Heart right ventricle (tissue), 16 donors: ENCODE measurements at places on chromosomes 2 and 18. TPM values are rescaled to one million over a fixed set of nuclear protein-coding genes. Genes with fewer than 3 reads are reported as not detected.

GRCh38 chr2:141062031-141062430 is 1068.8 kb downstream of the LRP1B start:
- H3K36me3 ChIP-seq: no peaks in the 10 kb centered on the region
- no peak overlapping the region for H3K27ac ChIP-seq
- H3K27me3 ChIP-seq: no peaks in the 10 kb centered on the region
- DNase-seq: no peak
- H3K4me3 ChIP-seq: no peak overlapping the region
- peaks cover 5% of the 10 kb centered on the region for H3K4me1 ChIP-seq

Gene HOXD1
- 0.23 TPM for total RNA-seq

DNA sequence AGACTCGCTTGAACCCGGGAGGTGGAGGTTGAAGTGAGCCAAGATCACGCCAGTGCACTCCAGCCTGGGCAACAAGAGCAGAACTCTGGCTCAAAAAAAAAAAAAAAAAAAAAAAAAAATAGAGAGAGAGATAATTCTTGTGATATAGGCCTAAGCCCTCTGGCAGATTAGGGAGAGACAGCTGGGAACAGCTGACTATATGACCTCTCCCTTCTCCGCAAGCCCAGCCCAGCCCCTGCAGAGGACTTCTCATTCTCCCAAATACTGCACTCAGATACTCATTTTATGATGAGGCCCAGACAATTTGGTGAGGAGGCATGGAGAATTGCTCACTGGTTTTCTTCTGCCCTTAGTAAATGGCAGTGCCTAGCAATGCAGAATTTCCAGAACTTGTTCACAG is 262.0 kb downstream of the HAUS1 start:
- no peak overlapping the region for H3K27ac ChIP-seq
- H3K27me3 ChIP-seq: no peaks in the 10 kb centered on the region
- no peak for DNase-seq
- H3K4me3 ChIP-seq: no peak overlapping the region

- H3K4me1 ChIP-seq: no peaks in the 10 kb centered on the region
- H3K36me3 ChIP-seq: no peaks in the 10 kb centered on the region
- H3K27ac ChIP-seq: no peak overlapping the region
- no peak for DNase-seq
- no peak overlapping the region for H3K4me3 ChIP-seq
- H3K27me3 ChIP-seq: no peaks in the 10 kb centered on the region
Measured at GRCh38 chr2:184155791-184156190, 442.5 kb upstream of the ZNF804A start.

Gene SAG
- total RNA-seq: not detected

Gene RGPD3
- total RNA-seq: not detected

- no peak overlapping the region for H3K27ac ChIP-seq
- H3K4me3 ChIP-seq: no peak overlapping the region
- peak; percentile 40 for DNase-seq
- H3K27me3 ChIP-seq: no peaks in the 10 kb centered on the region
- no peaks in the 10 kb centered on the region for H3K36me3 ChIP-seq
- no peaks in the 10 kb centered on the region for H3K4me1 ChIP-seq
Measured at GRCh38 chr2:164599954-164600589, 21.2 kb downstream of the GRB14 start.
